IMR-90 (cell line): ENCODE measurements at places on chromosomes 4 and X. TPM values are rescaled to one million over a fixed set of nuclear protein-coding genes. Genes with fewer than 3 reads are reported as not detected.

DNA sequence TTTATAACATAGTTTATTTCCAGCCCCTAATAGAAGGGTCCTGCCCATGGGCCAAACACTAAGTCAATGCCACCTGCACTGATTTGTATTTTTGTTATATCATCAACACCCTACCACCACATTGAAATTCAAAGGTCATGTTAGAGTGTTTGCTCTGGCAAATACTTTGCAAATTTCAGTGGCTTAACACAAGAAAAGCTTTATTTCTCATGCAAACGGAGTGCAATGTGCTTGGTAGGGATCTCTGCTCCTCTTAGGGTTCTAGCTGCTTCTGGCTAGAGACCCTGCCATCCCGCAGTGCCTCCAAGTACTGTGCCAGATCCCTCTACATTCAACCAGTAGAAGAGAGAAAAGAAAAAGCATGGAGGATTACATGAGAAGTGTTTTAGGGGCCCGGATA lies 230.8 kb upstream of the TET2 start:
- no peak for DNase-seq

DNA sequence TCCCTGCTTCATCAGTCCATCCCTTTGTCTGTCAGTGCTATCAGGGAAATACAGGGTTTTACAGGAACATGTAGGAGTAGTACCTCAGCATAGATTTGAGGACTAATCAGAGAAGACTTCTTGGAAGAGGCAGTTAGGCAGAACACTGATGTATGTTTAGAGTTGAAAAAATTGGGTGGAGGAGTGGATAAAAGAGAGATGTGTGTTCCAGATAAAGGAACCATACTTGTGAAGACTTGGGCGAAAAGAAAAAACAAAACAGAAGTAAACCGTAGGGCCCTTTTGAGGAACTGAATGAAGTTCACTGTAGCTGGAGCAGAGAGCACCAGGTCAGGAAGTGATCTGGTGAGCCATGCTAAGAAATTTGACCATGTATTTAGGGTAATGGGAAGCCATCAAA lies 32.3 kb downstream of the AFF1 start:
- DNase-seq = no peak

- DNase-seq = no peak
Measured at GRCh38 chr4:101083131-101083530, 264.2 kb downstream of the PPP3CA start.

DNA sequence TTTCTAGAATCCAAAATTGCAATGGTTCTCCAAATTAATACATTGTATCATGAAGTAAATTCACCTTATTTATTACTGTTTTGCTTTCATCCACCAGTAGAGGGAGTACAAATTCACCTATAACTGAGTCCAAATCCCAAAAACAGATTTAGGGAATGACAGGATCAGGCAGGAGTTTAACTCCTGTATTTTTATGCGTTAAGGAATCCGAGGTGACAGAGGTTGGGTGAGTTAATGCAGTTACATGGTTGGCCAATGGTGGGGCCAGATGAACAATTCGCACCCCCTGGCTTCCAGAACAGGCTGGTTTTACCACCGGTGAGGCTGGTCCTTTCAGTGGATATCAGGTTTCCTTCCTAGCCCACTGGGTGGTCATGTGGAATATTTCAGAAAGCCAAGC lies 82.4 kb downstream of the MTNR1A start:
- DNase-seq = peak; percentile 56

BEND4 gene
- polyA plus RNA-seq = not detected in 2 replicates
